Stimulated activated naive CD4-positive, alpha-beta T cell (primary cell): ENCODE measurements at places on chromosomes 6 and 20.

GRCh38 chr6:19013026-19013705 is 626.0 kb downstream of the RNF144B start:
- no peak for DNase-seq

- no peak for DNase-seq
Measured at GRCh38 chr6:1868561-1869261, 259.0 kb downstream of the FOXC1 start.

DNA sequence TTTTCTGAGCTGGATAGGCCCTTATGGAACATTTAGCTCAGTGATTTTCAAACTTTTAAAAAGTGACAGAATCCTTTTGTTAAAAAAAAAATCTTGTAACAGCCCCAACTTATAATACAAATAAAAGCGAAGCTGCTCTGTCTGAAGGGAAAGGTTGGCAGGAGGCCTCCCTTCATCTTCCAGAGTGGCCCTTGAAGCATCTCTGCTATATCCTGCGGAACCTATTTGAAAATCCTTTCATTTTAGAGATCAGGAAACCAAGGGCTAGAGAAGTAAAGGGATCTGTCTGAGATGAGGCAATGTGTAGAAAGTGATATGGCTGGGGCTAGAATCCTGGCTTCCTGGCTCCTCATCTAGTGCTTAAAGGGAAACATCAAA is 107.8 kb downstream of the UBE3D start:
- no peak for DNase-seq

DNA sequence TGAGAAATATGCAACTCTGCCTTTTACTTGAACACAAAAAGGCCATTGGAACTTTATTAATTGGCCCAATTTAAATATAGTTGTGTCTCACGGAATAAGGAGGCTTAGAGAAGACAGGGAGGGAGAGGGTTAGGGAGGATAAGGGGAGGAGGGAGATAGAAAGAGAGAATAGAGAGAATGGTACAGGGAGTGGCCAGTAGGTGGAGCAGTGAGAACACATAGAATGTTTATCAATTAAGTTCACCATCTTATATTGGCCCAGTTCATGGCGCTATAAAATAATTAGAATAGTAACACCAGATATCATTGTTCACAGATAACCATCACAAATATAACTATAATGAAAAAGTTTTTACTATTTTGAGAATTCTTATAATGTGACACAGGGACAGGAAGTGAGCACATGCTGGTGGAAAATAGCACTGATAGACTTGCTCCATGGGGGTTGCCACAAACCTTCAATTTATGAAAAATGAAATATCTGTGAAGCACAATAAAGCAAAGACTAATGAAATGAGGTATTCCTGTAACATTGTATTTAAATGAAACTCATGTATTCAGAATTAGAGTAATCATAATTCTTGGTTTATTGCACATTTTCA is 374.1 kb upstream of the MANEA start:
- DNase-seq, result no peak

- DNase-seq, result no peak
Measured at GRCh38 chr6:26400626-26401025, 1.4 kb upstream of the BTN3A1 start.

GRCh38 chr6:24879351-24879750 is 56.4 kb downstream of the RIPOR2 start:
- no peak for DNase-seq

DNA sequence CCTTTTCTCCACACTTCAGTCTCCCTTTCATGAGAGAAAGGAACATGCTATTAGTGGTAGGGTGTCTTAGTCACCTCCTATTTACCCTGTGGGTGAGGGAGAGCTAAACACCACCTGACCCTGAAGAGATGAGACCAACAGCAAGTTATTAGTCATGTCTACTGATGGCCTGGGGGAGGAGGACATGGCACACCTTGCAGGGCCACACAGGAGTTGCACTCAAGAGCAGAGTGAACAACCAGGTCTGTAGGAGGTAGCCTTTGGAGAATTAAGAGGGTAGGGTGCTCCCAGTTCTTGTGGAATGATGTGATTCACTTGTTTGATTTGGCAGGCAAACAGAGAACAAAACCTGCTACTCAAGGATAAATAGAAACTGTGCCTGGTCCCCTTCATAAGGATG is 82.7 kb upstream of the FABP7 start:
- DNase-seq, result no peak

- DNase-seq, result no peak
Measured at GRCh38 chr6:166950443-166950821, 5.9 kb downstream of the RNASET2 start.

DNA sequence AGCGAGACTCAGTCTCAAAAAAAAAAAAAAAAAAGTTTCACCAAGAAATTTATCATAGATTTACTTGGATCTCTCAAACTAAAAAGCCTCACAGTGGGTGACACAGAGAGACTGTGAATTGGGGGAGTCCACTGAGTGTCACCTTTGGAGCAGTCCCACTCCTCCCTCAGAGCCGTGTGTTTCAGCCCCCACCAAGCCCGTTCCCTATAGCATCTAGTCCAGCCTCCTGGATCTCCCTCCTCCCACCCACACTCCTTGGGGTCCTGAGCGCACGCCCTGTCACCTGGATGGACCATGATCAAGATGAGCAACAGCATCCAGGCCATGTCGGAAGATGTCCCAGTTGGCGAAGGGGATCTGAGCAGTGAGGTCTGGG is 422 bp downstream of the NCR3 start:
- DNase-seq, result no peak

GRCh38 chr20:63322146-63322932 is 29.4 kb downstream of the COL20A1 start:
- no peak for DNase-seq

GRCh38 chr6:55868771-55869479 is 6.5 kb downstream of the BMP5 start:
- DNase-seq, result no peak

DNA sequence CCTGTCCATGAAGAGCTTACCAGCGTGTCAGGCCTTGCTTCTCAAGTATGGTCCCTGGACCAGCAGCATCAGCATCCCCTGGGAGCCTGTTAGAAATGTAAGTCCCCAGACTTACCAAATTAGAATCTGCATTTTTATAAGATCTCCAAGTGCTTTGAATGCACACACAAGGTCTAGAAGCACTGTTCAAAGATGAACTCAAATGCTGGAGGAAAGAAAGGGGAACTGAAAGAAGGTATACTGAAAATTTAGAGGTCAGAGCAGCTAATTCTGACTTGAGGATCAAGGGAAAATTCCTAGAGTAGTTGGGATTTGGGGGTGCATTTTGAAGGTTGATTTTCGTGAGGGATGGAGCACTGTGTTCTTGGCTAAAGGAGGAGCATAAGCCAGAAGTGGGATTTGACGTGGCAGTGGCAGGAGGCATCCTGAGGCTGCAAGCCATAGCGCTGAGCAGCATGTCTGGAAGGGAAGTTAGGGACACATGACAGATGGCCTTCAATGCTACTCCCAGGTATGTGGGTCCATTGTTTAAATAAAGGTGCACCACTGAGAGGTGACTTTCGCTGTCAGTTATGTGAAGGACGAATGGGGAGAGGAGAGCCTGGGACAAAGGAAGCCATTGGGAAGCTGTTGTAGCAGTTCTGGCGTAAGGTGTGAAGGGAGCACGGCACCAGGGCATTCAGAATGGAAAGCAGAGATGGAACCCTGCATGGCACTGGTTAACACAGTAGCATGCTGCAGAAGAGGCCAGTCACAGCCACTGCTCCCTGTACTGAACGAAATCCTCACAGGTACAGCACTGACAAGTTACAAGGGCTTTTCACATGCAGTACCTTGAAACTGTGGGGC is 36.2 kb downstream of the ARMC2 start:
- no peak for DNase-seq

DNA sequence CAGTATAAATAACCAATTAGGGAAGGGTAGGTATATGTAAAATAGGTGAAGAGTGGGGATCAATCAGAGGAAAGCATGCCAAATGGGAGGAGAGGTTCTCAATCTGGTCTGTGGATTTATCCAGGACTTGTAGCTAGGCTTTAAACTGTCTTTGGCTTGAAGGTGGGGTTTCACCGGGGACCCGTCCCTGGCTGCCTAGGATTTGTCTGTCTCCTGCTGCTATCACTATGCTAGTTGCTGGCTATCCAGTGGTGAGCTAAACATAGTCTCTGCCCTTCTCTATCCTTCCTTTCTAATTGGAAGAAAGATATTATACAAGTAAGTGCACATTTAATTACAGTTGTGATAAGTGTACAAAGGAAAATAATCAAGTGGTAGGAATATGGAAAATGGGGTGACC is 58.8 kb downstream of the DOP1A start:
- DNase-seq, result no peak

- no peak for DNase-seq
Measured at GRCh38 chr6:83594941-83595340, 82.6 kb downstream of the PRSS35 start.

GRCh38 chr20:37986873-37987601 is 46.2 kb downstream of the TTI1 start:
- DNase-seq, result no peak

DNA sequence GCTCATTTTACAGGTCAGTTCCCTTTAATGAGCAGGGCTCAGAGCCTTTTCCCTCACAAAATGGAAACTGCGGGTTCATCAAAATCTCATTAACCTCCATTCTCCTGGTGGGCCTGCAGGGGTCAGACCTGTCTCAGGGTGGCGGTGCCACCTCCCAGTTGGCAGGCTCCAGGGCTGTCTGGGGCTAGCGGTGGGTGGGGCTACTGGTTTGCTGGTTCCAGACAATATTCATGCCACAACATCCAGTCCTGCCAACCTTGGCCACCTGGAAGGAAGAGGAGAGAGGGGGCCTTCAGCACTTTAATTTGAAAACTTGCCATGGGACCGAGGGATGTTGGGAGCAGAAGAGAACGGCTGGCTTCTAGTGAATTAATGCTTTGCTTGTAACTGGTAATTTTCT is 41.9 kb upstream of the CTNNBL1 start:
- DNase-seq, result no peak

DNA sequence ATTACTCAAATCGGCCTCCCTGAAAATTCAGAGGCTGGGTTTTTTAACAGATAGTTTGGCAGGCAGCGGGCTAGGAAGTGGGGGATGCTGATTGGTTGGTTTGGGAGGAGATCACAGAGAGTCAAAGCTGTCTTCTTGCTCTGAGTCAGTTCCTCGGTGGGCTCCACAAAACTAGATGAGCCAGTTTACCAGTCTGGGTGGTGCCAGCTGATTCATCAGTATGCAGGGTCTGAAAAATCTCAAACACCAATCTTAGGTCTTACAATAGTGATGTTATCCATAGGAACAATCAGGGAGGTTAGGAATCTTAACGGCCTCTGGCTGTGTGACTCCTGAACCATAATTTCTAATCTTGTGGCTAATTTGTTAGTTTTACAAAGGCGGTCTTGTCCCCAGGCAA is 190.7 kb downstream of the C6orf118 start:
- no peak for DNase-seq

- DNase-seq, result no peak
Measured at GRCh38 chr20:58028123-58028522, 200.3 kb downstream of the ANKRD60 start.

GRCh38 chr6:146990284-146990683 is 213.9 kb upstream of the STXBP5 start:
- DNase-seq, result no peak

GRCh38 chr6:166778776-166779175 is 151.7 kb upstream of the RPS6KA2 start:
- no peak for DNase-seq

GRCh38 chr6:47241742-47242482 is 67.8 kb downstream of the TNFRSF21 start:
- DNase-seq, result no peak

DNA sequence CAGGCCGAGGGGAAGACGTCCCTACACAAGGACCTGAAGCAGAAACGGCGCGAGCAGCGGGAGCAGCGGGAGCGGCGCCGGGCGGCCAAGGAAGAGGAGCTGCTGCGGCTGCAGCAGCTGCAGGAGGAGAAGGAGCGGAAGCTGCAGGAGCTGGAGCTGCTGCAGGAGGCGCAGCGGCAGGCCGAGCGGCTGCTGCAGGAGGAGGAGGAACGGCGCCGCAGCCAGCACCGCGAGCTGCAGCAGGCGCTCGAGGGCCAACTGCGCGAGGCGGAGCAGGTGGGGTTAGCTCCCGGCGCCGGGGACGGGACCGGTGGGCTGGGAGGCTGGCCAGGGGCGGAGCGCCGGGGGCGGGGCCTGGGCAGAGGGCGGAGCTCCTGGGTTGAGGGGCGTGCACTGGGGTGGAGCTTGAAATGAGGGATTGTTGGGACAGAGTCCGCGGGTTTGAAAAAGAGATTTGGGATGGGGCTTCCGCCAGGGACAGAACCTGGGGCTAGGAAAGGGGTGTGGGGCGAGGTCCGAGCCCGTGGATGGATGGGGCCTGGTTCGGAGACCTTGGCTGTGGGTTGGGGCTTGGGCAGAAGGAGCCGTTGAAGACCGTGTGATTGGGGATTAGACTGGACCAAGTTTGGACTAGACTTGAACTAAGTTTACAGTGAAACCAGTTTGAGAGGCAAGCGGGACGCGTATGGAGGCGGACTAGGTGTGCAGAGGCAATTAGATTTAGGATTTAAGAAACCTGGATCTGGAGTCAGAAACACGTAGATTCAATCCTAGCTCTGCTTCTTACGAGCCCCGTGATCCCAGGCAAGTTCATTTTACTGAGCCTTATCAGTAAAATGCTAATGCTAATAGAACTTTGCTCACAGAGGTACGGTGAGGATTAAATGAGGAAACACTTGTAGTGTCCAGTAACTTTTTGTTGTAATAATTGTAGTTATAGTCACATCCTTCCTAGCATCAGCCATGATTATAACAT is 20.9 kb downstream of the DEF6 start:
- DNase-seq, result no peak

- no peak for DNase-seq
Measured at GRCh38 chr6:150666071-150666470, 66.4 kb downstream of the PLEKHG1 start.

DNA sequence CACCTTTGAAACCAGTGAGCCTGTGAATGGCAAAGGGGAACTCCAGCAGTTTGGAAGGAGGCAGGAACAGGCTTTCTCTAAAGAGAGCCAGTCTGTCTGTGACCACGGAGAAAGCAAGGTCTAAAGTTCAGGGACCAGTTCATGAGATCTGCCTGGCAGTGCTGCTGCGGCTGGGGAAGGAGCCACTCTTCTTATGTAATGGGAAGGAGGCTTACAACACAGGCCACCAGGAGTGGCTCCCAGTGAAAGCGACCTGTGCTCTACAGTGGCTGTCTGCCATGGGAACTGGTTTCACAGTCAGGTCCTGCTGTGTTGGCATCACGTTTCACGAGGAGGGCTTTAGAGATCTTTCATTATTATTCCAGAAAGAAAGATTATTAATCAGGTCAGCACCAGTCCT is 291.9 kb upstream of the PRDM1 start:
- no peak for DNase-seq

DNA sequence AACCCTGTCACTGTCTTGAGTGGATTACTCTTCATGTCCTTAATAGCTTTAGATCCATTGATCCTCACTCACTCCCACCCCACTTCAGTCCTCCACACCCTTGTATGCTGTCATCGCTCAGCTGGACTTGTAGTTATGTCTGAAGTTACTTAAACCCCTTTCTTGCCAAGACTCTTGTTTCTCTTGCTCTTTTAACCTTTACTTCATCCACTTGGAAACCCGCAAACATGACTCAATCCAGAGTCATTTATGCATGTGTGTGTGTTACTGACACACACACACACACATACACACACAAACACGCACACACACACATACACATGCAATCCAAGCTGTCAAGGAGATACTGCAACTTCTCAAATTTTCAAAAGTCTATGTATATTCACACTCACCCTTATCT is 341.8 kb downstream of the SYNE1 start:
- DNase-seq, result no peak

GRCh38 chr6:100549406-100550167 is 84.9 kb upstream of the SIM1 start:
- no peak for DNase-seq

GRCh38 chr6:46032110-46032998 is 16.7 kb upstream of the CLIC5 start:
- no peak for DNase-seq
